ENCODE measurements at places on chromosomes 3 and 15.

DNA sequence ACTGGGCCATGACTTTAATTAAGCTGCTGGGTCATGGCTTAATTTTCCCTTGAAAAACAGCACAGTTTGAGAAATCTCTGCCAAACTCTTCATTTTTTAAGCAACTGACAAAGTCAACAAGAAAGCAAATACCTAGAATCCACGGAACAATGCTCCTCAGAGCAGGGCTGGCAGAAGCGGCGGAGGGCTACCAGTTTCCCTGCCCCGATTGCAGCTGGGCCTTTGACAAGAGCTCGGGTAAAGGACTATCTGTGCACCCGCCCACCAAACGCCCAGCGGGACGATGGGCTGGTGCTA is 1.2 kb downstream of the GOLIM4 start:
- no peak for DNase-seq

GRCh38 chr15:64026591-64026990 is 19.7 kb downstream of the DAPK2 start:
- no peak for DNase-seq

DNA sequence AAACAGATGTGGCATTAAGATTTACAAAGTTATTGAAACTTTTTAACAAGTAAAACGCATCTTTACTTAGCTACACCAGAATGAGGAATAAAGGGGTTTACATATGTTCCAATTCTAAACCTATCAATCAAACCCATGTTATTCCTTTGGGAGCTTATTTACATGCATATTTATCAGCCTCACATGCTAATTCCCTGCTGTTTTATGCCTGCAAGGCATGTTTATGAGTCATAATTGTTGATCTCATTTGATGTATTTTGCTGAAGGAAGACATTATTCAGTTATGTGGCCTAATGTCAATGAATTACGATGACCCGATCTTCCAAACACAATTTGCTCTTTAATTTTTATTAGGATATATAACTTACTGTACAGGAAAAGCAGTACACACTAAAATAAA is 272.9 kb downstream of the TBC1D5 start:
- no peak for DNase-seq

DNA sequence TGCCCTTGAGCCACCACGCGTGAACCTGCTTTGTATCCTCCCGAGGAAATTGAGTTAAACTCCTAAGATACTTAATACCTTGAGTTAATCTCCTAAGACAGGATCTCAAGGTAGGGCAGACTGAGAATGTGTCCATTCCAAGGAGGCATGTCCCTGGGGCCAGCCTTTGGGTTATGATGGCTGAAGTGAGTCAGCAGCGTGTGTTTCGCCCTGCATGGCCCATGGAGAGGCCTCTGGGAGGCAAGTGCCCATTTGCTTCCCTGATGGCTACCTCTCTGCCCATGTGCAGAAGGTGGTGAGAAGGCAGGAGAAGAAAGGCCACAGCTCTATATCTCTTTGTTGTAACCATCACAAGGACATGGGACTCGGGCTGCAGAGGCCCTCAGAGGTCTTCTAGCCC is 36.7 kb upstream of the LIMD1 start:
- DNase-seq, result no peak

DNA sequence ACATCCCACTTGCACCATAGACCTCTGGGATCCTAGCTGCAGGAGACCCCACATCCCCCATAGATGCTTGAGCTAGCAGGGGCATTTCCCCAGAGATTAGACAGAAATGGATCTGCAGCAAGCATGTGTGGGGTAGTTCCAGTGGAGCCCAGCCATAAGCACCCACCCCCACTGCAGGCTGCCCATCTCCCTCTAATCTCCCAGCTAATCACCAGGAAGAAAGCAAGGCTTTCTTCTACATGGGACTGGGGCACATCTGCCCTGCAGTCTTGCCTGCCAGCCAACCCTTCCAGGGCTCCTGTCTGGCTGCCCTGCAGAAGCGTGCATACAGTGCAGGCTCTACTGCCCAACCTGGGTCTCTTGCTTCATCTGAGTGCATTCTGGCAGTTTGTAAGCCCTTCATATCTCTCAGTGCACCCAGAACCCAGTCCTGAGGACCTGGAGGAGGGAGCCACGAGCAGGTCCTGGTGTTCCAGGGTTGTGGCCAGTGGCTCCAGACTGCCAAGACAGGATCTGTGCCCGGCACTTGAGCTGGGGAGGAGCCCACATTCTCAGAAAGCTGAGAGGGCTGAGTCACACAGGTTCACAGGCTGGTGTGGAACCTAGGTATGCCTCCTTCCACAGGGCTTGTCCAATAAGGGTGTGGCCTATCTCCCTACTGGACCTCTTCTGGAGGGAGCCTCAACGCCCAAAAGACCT is 49.9 kb upstream of the IGSF11 start:
- DNase-seq, result no peak

DNA sequence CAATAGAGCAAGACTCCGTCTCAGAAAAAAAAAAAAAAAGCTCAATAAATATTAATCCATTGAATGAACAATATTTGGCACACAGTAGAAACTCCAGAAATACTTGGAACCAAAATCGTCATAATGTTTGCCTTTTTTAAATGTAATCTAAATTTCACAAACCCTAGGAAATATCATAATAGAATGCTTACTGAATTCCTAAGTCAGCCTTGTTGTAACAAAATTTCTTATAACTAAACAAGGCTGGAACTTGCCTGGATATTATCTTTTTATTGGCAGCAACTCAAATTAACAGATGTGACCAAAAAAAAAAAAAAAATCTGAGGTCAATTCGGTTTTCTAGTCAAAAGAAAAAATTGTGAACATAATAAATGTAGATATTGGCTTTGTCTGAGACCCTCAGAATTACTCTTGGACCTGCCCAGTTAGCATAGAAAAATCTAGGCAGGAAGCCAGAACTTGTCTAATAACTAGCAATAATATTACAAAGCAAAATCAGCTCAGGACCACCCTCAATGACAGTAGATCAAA is 33.3 kb downstream of the GABPB1 start:
- no peak for DNase-seq

- DNase-seq, result no peak
These were observed 155.4 kb downstream of the PPM1L start for GRCh38 chr3:160911411-160911810.

DNA sequence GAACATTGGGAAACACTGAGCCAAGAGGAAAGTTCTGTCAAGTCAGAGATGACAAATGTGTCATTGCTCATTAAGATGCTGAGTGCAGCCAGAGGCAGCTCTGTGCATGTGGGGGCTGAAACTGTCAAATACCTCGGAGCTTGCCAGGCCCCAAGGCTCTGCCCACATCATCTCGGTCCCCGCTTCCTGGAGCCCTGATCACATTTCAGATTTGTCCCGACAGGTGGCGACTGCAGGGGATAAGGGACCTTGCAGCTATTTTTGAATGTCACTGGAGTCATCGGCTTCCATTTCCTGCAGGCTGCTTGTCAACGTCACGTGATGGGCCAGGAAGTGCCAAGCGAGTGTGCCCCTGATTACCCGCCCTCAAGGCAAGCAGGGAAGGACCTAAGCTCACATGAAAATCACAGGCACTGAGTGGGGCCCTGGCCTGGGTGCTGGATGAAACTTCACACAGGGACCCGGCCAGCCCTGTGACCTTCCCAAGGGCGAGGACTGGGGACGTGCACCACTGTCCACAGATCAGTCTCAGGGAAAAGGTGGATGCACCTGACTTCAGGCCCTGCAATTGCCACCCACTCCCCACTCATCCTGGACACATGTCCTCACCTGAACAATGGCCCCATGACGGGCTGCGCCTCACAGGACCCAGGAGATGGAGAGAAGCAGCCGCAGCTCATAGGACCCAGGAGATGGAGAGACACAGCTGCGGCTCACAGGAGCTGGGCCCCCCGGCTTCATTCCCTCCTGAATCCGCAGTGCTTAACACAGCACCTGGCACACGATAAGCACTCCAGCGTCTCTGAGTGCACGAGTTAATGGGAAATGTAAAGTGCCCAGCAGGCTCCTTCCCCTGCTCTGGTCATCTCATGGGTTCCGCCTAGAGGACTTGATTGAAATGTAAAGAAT is 73.4 kb downstream of the NUP210 start:
- peak; percentile 58 for DNase-seq

- no peak for DNase-seq
These were observed 19.2 kb downstream of the PXYLP1 start for GRCh38 chr3:141250828-141251227.

DNA sequence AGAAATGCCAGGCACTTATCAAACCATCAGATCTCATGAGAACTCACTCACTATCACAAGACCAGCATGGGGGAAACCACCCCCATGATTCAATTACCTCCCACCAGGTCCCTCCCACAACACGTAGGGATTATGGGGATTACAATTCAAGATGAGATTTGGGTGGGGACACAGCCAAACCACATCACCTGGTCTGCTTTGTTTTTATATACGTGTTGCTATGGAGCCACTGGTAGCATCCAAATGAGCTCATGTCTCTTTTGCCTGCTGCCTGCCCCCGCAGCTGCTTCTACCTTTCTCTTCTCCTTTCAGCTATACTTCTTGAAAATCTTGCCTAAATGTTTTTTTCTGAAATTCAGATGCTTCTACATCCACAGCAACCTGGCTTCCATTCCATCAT is 26.8 kb upstream of the PCOLCE2 start:
- DNase-seq, result no peak

- no peak for DNase-seq
These were observed 55.1 kb upstream of the FILIP1L start for GRCh38 chr3:100169201-100169920.

GRCh38 chr3:69235882-69236281 is 113.5 kb upstream of the LMOD3 start:
- DNase-seq, result no peak

- no peak for DNase-seq
These were observed 7.6 kb upstream of the MYO5C start for GRCh38 chr15:52303093-52303772.

DNA sequence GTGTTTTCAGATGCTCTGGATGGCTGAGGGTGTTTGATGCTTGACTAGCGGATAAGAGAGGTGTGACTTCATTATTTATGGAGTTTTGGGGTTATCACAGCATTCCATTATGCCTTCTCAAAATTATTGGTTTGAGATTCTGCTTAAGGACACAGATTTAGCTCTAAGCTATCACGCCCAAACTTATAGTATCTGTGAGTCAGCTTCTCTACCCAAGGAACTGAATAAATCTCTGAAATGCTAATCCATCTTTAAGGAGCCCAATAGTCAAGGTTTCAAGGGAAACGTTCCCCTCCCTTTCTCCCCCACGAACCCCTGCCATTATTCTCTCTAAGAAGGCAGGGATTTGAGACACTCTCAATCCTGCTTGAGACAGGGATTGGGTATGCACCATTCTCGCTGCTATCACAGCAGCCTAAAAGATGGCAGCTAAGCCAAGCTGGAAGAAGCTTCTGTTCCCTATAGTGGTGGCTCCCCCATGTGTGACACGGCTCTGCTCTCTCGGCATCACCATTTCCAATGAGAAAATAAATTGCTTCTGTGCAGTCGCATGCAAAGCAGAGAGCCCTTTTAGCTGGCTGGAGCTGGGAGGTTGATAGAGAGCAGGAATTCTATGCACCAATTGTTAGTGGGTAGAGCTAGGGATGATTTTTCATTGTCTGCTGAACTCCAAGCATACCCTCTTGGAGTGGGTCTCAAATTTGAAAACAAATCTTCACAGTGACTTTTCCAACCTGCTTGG is 151.1 kb downstream of the IL20RB start:
- DNase-seq, result no peak

- no peak for DNase-seq
These were observed 338.9 kb upstream of the CFAP20DC start for GRCh38 chr3:59388555-59389270.

DNA sequence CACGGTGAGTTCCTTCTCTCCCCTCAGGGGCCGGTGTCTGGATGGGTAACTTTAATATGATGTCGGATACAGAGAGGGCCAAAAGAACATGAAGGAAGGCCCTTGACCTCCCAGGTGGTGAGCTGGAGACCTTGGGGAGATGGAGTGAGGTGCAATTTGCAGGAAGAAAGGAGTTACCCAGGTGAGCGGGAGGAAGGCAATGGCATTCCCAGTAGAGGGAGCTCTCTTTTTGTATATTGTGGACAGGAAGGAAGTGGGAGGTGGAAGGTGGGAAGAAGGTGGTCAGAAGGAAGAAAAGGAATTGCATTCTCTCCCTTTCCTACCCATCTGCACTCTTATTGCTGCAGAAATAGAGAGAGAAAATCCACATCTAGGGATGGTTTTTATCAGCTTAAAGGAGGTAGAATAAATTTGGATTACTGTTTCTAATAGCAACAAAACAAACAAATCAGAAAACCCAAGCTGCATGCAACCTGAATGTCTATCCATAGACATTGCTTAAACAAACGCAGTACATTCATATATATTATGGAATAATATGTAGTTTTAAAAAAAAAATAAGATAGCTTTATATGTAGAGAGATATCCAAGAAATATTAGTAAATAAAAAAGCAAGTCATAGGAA is 169.0 kb upstream of the TSC22D2 start:
- no peak for DNase-seq

- DNase-seq, result no peak
These were observed 1015.5 kb downstream of the PLOD2 start for GRCh38 chr3:145145461-145145860.

DNA sequence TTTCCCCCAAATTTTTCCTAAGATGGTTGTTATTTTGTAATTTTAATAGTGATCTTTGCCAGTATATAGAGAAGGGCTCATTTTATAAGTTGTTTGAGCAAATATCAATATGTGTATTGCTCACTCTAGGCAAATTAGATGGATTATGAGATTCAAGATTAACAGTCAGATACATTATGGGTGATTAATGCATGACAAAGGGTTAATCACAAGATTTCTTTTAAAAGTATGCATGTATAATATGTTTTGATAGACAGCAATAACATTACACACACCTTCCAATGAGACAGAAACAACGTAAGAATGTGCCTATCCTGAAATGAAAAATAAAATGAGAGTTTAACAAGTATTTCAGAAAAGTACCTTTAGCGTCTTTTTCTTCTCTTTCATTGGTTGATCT is 547.6 kb upstream of the AGTR1 start:
- DNase-seq, result no peak

DNA sequence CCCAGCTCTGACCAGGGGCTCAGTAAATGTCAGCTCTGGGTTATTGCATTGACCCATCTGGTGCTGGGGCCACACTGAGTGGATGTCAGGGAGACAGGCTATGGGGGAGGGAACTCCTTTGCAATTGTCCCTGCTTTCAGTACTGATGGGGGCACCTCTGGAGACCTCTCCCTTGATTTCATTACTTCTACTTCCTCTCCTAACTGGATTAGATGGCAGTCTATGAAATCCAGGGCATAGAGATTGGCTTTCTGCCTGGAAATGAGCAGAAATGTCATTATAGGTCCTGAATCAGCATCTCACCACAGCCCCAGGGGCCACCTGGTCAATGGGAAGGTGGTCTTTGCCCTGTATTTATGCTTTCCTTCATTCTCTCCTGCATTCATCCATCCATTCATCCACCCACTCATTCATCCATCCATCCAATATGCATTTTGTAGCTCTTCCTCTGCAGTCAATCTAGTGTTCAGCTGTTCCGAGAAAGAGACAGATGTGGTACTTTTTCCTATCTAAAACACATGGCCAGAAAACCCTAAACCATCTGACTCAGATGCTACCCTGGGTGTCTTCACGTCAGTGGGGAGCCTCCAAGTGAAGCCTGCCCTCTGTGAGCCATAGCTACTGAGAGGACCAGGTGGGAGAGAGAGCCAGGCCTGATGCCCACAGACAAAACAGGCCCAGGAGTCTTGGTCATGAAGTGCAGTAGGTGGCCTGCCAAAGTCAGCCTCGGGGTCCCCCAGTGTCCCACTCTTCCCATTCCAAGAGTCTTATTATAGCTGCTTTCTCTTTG is 57.1 kb downstream of the CCDC33 start:
- DNase-seq, result no peak
